ENCODE measurements at places on chromosomes 6 and 20.

GRCh38 chr6:150932996-150933395, 67.5 kb downstream of the MTHFD1L start:
- DNase-seq: no peak

DNA sequence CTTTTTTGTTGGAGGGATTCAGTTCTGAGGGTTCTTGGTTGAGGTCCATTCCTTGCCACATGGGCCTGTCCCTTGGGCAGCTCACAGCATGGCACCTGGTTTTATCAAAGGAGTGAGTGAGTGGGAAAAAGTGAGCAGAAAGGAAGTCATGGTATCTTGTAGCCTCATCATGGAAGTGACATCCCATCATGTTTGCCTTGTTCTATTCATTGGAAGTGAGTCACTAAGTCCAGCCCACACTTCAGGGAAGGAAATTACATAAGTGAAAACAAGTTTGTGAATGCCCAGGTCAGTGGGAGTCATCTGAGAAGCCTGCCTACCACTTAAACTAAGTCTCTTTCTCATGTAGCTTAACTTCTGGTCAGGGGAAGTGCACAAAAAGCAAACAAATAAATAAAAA, 32.8 kb upstream of the ZNFX1 start:
- no peak for DNase-seq

DNA sequence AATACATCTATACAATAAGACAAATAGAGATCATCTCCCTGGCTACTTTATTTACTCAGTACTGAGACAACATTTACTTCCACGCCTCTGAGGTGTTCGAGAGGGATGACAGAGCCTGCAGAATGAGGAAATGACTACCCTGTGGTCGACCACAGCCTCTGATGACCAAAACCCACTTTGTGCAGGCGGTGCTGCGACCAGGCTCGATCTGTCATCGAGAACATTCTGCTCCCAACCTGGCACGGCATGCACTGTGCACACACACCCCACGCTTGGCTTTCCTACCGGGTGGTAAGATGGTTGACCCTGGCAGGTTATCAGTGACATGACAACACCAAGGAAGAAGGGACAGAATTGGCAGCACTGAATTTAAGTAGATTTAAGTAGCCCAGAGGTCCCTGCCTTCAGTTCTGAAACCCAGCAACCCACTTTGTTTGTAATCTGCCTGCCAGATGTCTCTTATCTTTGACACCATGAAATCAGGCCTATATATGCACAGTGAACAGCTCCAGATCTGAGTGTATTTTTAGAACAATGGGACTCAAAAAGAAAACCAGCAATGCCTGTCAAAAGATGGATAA, 42.6 kb downstream of the TTI1 start:
- peak; percentile 39 for DNase-seq

- no peak for DNase-seq
Measured at GRCh38 chr6:39378175-39378959, 55.9 kb upstream of the KCNK16 start.

- no peak for DNase-seq
Measured at GRCh38 chr6:79330704-79331103, 96.2 kb upstream of the HMGN3 start.

- DNase-seq: no peak
Measured at GRCh38 chr6:33694401-33694931, 17.0 kb downstream of the UQCC2 start.

GRCh38 chr6:9250852-9251251, 815.5 kb upstream of the SLC35B3 start:
- no peak for DNase-seq

GRCh38 chr6:11813606-11814005, 35.0 kb upstream of the ADTRP start:
- no peak for DNase-seq

DNA sequence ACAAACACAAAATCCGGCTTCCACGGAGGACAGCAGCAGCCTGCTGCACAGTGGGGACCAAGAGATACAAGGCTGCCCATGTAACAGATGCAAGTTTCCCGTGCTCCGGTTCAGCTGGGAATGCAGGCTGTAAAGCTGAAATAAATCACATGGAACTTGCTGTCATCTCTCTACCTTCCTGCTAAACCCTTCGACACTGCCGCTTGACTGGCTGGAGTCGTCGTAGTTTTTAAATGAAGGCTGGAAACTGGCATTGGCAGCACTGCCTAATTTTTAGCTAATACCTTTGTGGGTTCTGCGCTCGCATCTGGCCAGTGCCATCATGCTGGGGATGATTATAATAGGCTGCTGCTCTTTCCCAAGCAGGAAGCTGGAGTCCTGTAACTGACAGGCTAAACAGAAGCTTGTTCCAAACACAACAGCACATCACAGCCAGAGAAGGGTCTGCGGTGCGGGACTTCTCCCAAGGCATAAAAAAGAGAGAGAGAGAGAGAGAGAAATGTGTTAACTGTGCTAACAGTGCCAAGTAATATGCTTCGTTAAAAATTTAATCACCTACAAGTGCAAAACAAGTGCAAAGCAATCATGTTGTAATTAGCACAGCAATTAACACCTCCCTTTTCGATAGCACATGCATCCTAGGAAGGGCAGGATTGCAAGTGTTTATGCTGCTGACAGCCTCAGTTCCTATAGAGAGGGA, 146.1 kb downstream of the TFAP2A start:
- no peak for DNase-seq

GRCh38 chr20:34581341-34582184, 23.0 kb downstream of the MAP1LC3A start:
- no peak for DNase-seq

GRCh38 chr20:32282461-32282860, 5.0 kb downstream of the KIF3B start:
- no peak for DNase-seq

- DNase-seq: no peak
Measured at GRCh38 chr6:113732384-113732966, 124.7 kb upstream of the MARCKS start.

- no peak for DNase-seq
Measured at GRCh38 chr6:166333172-166333995, 9.0 kb downstream of the SFT2D1 start.

GRCh38 chr6:32151181-32151862, 417 bp downstream of the PRRT1 start:
- DNase-seq: no peak

Data from esophagus squamous epithelium (tissue), 5 donors.